ENCODE measurements at places on chromosomes 7 and 10. TPM values are rescaled to one million over a fixed set of nuclear protein-coding genes. Genes with fewer than 3 reads are reported as not detected.

- DNase-seq, result peak; percentile 96
- peak within 1 kb of the TSS; percentile 27 for H3K4me3 ChIP-seq
- H3K36me3 ChIP-seq, result no peaks in the 10 kb centered on the region
- H3K27ac ChIP-seq, result peak within 1 kb of the TSS; percentile 94
- peaks cover 46% of the 10 kb centered on the region for H3K27me3 ChIP-seq
- H3K4me1 ChIP-seq, result peaks cover 24% of the 10 kb centered on the region
Measured at GRCh38 chr7:50304129-50304910, at the start of gene IKZF1. TSS of gene IKZF1 (plus strand) at chr7:50304716. CDS start at chr7:50319062, 14,346 bp downstream.

GRCh38 chr7:144127714-144128334 lies 4.8 kb downstream of the OR2A14 start:
- no peak overlapping the region for H3K27ac ChIP-seq
- H3K27me3 ChIP-seq, result no peaks in the 10 kb centered on the region
- no peaks in the 10 kb centered on the region for H3K4me1 ChIP-seq

Gene ZNF804B
- total RNA-seq, result not detected

Gene PNLIP
- not detected for total RNA-seq

Gene LIPF
- not detected for total RNA-seq
